LHCN-M2 (cell line): ENCODE measurements at places on chromosomes 6 and 20. TPM values are rescaled to one million over a fixed set of nuclear protein-coding genes. Genes with fewer than 3 reads are reported as not detected.

The ALDH8A1 gene
- 0.06 TPM in 1 of 2 replicates, not detected in the other for total RNA-seq

The MPIG6B gene
- not detected in 2 replicates for total RNA-seq

The MRAP2 gene
- 0.23 and 0.51 TPM in 2 replicates for total RNA-seq

The COL20A1 gene
- 0.06 TPM in 1 of 2 replicates, not detected in the other for total RNA-seq

The PCNA gene
- total RNA-seq = 395 and 397 TPM in 2 replicates

The SRMS gene
- total RNA-seq = not detected in 2 replicates

The NKX2-4 gene
- not detected in 2 replicates for total RNA-seq
